SJCRH30 (cell line): ENCODE measurements at places on chromosomes 16 and 17. TPM values are rescaled to one million over a fixed set of nuclear protein-coding genes. Genes with fewer than 3 reads are reported as not detected.

GRCh38 chr16:81505011-81505661 is 60.5 kb downstream of the CMIP start:
- DNase-seq: no peak

- no peak for DNase-seq
Observed at GRCh38 chr17:13561606-13562270, 40.0 kb downstream of the HS3ST3A1 start.

DNA sequence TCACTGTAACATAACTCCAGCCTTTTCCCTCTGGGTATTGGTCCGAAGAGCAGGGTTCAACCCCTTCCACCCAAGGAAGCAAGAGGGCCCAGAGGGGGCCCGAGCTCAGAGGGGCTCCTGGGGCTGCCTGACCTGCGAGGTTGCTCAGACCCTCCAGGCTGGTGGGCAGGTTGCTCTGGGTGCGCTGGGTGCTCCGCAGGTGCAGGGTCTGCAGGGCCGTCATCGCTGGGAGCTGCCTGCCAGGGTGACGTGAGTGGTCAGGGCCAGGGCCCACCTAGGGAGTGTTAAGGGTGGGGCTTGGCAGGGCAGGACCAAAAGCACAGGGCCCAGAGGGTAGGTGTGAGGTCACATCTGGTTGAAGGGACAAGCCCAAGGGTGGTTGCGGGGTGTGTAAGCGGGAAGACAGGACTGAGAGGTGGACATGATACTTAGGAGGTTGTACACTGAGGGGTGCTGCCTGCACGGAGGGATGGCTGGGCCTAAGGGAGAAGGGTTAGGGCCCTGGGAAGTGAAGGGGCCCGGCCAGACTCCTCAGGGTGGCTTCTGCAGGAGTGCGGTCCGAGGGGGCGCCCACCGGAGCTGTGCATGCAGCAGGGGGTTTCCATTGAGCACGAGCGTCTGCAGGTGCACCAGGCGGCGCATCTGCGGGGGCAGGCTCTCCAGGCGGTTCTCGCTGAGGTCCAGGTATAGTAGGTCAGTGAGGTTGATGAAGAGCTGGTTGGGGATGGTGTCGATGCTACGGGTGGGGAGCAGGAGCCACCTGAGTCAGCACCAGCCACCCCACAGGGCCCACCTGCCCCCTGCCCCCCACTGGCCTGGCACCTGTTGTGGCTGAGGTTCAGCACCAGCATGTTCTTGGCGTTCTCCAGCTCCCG is 4.4 kb downstream of the FLII start:
- DNase-seq: no peak

DNA sequence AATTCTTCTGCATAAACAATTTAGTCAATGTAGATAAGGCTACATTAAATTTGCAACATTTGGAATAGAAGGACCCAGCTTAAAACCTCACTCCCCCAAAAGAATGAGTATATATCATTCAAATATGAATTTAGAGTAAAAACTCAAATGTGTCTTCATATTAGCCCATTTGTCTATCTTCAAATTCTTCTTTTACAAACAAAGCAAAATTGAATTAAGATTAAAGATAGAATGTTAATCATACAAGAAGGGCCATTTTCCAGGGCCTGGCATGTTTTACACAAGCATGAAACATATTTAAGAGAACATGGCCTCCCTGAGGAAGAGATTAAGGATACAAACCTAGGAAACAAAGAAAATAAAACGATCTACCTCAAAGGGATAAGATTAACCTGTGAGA is 8.4 kb downstream of the TOX3 start:
- DNase-seq: no peak

DNA sequence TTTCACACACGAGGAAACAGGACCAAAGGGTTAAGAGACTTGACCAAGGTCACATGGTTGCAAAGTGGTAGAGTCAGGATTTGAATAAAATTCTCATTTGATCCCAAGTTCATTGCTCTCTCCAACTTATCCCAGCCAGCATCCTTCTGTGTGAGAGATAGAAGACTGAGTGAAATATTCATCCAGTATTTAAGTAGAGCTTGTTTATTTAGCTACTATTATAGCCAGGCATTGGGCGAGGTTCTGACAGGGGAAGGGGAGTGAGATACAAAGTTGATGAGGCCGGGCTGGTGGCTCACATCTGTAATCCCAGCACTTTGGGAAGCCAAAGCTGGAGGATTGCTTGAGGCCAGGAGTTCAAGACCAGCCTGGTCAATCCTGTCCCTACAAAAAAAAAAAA is 4.4 kb downstream of the ITGAL start:
- no peak for DNase-seq

GRCh38 chr17:3557768-3558583 is at the start of gene TRPV3:
TRPV3 (minus strand) TSS chr17:3557812; CDS start chr17:3554850, 2,962 bp downstream.
- DNase-seq: peak; percentile 79

DNA sequence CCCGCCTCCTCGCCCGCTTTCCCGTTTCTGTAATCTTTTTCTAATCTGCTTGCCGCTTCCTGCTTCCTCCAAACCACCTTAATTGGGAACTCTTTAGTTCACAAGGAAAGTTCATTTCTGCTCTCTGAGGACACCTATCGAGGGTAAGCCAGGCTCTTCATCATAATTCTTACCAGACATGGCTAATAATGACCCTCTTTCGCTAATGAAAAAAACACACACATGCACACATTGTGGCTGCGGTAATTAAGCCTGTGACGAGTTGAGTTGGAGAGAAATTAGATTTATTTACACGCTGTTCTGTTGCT is 100.6 kb downstream of the ZNF423 start:
- no peak for DNase-seq

- no peak for DNase-seq
Observed at GRCh38 chr17:33099252-33099651, 107.6 kb downstream of the SPACA3 start.

DNA sequence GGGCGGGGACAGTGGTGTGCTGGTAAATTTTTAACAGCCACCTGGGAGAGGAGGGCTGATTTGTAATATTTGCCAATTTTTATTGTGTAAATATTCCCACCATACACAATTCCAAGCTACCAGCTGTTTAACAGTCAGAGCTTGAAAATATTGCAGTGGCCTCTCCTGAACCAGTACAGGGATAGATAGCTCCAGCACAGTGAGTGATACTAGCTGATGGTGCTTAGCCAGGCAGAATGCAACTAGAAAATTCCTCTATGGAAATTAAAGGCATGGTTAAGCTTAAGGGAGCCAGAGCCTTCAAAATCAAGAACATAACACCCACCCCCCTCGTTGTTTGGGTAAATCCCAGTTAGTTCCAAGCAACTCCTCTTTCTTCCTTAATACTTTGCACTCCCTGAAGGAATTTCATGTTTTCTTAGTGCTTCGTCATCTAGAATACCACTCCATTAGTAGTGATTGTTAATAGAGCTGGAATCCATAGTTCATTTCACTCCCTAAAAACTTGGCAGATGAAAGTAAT is 96.6 kb downstream of the CYB561 start:
- no peak for DNase-seq

GRCh38 chr17:43547659-43548256 is 1.6 kb upstream of the ETV4 start:
- no peak for DNase-seq

GRCh38 chr17:13792314-13792713 is 190.6 kb upstream of the HS3ST3A1 start:
- DNase-seq: no peak

- no peak for DNase-seq
Observed at GRCh38 chr17:15946611-15947120, 1.7 kb downstream of the ADORA2B start.

DNA sequence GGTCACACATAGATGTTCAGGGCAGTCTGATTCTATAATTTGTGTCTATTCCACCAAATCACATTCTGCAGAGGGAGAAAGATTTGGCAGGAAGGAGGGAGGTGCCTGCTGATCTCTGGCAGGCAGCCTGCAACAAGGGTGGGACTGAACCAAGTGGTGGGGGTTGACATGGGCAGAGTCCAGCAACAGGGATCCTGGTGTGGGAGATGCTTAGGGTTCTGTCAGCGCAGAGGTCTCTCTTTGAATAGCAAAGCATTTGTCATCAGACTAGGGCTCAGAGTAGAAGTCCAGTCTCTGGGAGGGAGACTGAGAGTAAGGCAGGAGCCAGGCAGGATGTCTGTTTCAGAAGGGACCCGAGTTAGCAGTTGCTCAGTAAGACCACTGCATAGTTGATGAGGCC is 94.6 kb downstream of the UTP18 start:
- DNase-seq: no peak

- peak; percentile 12 for DNase-seq
Observed at GRCh38 chr16:15498427-15499175, 64.2 kb downstream of the BMERB1 start.

DNA sequence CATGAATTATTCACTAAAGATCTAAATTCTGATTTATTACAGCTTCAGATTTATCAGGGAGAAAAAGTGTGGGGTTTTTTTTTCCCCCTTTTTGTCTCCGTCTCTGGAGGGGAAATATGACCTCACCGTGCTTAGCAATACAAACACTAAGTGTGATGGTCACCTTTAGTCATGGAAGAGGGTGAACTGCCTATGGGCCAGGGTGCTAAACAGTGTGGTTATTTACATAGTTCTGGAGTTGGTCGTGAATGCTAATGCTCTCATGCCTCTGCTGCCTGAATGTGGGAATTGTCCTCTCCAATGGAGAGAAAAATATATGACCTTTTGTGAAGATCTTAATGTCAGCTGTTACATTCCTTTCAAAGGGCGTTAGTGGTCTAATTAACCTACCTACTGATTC is 44.8 kb upstream of the MSI2 start:
- DNase-seq: peak; percentile 53

GRCh38 chr17:18008496-18009268 is 30.3 kb downstream of the ATPAF2 start:
- DNase-seq: peak; percentile 56

- DNase-seq: peak; percentile 68
Observed at GRCh38 chr17:6473128-6473767, 29.0 kb downstream of the PIMREG start.

DNA sequence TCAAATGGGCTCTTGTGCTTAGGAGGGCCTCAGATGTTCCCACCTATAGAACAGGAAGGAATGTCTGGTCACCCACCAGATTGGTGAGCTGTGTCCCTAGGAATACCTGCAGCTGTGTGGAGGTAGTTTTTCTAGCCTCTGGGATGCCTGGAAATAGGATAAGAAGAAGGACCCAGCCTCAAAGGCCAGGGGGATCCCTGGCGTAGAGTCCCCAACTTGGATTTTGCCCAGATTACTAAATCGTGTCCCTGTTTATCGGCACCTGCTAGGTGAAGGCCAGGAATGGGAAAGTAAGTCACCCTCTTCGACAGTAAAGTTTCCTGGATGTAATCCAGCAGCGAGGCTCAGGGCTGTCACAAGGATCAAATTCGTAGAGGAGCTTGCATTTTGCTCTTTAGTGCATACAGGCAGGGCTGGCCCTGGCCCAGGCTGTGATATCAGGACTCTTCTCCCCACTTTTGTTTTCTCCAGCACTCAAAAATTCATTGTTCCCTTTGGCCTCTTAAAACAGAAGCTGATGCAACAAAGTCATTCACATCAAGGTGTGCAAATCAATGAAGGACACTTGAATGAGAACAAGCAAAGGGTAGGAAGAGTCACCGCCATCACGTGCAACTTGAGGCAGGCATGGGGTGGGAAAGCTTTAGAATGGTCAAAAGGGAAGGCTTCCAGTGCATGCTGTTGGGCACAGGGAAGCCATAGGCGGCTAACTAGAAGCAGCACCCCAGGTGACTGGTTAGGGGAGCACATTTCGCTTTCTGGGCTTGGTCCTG is 7.5 kb downstream of the SLC13A2 start:
- no peak for DNase-seq

GRCh38 chr16:69563605-69564580 is 1.9 kb upstream of the NFAT5 start:
- peak; percentile 40 for DNase-seq

- DNase-seq: no peak
Observed at GRCh38 chr16:68987734-68988457, 117.6 kb upstream of the HAS3 start.

DNA sequence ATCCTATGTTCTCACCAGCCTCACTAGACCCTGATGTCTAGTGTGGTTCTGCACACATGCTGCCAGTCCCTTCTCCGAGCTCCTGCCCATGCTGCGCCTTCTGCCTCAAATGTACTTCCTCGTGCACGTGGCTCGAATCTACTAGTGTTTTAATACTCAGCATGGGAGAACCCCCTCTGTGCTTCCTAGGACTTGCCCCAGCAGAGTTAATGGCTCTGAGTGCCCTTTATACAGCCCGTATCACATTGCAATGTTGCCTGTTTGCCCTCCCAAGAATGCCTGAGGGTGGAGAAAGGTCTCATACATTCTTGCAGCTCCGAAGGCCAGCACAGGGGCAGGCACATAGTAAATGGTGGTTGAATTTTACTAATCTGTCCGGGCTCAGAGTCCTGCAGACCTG is 190.8 kb upstream of the NLRP1 start:
- DNase-seq: no peak

DNA sequence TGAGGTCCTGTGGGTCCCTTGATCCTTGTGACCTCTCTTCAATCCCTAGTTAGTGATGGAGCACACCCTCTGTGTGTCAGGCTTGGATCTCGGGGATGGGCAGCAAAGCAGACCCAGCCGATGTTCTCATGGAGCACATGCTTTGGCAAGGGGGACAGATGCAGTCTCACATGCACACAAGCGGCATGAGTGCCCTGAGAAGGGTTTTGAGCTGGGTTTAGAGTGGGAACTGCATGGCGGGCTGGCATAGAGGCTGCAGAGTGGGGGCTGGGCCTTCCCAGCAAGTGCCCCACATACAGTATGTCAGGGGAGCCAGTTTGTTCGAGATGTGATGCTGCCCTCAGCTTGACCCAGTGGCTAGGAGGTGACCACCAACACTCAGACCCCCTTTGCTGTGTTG is 41.6 kb downstream of the B9D1 start:
- no peak for DNase-seq

DNA sequence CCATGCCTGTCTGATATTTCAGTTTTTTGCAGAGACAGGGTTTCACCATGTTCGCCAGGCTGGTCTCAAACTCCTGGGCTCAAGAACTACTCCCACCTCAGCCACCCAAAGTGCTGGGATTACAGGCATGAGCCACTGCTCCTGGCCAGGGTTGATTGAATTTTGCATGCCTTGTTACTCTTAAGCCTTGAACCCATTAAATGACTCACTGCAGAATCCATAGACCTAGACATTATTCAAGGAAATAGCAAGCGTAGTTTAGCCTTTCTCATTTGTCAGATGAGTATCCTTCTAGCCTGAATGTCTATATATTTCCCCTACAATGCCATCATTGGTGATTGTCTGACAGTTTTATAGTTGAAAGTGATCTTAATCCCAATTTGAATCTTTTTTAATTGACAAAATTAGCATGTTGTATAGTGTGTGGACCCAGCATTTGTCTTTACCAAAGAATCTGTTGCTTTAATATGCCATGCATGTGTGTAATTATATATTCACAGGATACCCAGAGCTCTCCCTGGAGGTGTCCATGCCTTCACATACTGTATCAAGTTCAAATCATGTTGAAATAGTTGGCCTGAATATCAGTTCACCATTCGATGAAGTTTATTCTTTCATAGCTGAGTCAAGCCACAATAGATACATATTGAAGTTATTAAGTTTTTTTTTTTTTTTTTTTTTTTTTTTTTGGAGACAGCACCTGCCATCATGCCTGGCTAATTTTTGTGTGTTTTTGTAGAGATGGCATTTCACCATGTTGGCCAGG is 321.0 kb downstream of the CPPED1 start:
- DNase-seq: no peak

Gene MT4
- not detected in 2 replicates for total RNA-seq

Gene SKAP1
- total RNA-seq: not detected in 2 replicates

Gene CRISPLD2
- 0.34 and 0.48 TPM in 2 replicates for total RNA-seq

Gene TNFSF13
- total RNA-seq: 0.40 and 0.41 TPM in 2 replicates

Gene SEPTIN1
- total RNA-seq: 0.23 and 0.45 TPM in 2 replicates

Gene TBC1D3I
- not detected in 2 replicates for total RNA-seq

Gene GCGR
- total RNA-seq: 0.04 TPM in 1 of 2 replicates, not detected in the other

Gene SMTNL2
- 0.23 TPM in 1 of 2 replicates, not detected in the other for total RNA-seq

Gene DHX38
- total RNA-seq: 24.7 and 27.4 TPM in 2 replicates

Gene PRKCA
- total RNA-seq: 24.7 and 25.6 TPM in 2 replicates

Gene SLC46A1
- total RNA-seq: 10.6 and 11.0 TPM in 2 replicates

Gene IGF2BP1
- total RNA-seq: 114 TPM in 2 replicates

Gene CHRNE
- 0.10 and 0.20 TPM in 2 replicates for total RNA-seq

Gene NPIPA3
- 1.8 and 3.2 TPM in 2 replicates for total RNA-seq
